ENCODE measurements at places on chromosomes 5 and 9.

DNA sequence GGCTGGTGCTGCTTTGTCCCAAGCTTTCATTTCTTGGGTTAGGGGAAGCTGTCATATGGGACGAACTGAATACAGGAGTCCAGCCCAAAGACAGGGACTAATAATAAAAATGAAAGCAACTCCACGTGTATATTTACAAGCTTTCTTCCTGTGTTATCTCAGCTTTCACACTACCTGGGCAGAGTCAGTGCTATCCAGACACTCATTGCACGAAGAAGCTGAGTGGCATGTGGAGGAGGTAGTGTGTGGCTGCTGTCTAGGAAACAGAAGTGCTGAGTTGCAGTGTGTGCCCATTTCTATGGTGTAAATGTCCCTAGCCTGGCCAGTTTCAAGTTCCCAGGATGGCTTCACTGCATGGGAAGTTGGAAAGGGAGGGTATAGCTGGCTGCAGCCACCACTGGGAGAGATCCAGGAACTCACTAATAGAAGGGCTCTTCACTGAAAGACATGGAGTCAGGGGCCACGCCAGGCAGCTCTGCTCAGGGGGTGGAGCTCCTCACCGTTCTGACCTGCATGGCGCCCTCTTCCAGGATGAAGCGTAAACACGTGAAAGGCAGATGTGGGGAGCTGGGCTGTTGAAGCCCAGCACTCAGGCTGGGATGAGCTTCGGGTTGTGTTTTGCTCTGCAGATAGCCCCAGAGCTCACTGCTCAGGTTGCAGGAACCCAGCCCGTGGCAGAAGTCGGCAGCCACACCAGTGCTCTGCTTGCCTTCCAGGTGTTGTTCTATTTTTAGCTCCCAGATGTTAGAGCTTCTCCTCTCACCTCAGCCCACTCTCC, 116.9 kb downstream of the IRX2 start:
- DNase-seq = no peak

GRCh38 chr5:178069909-178070308, 43.4 kb upstream of the N4BP3 start:
- DNase-seq = no peak

DNA sequence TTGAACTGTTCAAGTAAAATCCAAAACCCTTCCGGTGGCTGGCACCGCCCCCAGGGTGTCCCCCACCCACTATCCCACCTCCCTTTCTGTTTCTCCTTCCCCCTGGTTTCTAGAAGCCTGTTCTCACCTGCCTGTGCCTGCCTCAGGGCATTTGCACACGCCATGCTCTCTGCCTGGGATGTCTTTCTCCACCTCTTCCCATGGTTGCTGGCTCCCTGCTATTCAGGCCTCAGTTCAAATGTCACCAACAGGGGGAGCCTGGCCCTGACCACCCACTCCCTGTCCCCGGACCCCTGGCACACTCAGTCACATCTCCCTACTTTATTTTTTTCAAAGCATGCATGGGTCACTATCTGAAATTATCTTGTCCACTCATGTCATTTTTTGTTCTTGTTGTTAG, 39.9 kb upstream of the EEIG1 start:
- no peak for DNase-seq

GRCh38 chr5:89105836-89106235, 222.9 kb upstream of the MEF2C start:
- DNase-seq = no peak

DNA sequence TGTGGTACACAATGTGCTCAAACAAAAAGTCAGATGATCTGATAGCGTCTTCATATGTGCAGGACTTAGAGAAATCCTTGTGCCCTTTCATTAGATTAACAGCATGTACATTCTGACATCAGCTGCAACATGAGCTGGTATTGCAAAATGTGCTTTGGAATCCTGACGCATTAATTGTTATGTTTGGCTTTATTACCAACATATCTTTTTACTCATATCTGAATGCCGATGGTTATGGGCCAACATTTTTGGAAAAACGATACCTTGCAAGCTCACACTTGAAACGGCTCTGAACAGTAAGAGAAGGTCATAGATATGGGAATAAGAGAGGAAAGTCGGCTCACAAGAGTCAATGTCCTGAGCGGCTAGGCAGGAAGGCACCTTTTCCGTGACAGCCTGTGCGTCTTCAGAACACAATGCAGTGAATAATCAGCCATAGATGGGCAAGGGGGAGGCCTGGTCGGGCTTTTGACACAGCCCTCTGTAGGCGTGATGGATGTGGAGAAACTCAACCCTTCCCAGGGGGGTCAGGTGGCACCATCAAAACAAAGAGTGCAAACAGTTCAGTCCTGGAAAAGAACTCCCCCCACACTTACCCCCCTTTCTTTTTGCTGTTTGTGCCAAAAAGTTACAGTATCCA, 36.4 kb upstream of the GAS1 start:
- no peak for DNase-seq

DNA sequence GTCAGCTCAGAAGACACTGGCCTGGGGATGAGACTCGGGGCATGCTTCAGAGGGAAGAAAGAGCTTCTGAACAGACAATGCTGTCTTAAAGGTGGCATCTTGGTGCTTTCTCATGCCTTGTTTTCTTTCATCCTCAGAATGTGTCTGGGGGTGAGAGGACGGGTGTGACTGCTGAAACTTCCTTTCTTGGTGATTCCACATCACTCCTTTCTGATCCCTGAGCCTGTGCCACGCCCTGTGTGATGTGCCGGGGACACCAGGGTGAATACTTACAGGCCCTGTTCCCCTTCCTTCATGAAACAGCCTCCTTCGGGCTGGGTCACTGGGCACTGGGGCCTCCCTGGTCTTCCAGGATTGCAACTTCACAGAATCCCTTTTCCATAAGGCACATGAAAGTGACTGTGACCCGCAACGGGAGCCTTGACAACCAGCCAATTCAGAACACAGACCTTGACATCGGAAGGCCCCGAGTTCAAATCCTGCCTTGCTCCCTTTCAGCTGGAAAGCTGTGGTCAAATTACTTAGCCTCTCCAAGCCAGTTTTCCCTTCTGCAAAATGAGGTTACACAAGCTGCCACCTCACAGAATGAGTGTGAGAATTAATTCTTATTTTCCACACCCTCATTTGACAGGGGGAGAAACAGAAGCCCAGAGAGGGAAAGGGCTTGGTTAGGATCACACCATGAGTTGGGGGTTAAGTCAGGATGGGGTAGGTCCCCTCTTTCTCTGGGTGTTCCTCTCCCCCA, 44.1 kb upstream of the IL17B start:
- DNase-seq = no peak

DNA sequence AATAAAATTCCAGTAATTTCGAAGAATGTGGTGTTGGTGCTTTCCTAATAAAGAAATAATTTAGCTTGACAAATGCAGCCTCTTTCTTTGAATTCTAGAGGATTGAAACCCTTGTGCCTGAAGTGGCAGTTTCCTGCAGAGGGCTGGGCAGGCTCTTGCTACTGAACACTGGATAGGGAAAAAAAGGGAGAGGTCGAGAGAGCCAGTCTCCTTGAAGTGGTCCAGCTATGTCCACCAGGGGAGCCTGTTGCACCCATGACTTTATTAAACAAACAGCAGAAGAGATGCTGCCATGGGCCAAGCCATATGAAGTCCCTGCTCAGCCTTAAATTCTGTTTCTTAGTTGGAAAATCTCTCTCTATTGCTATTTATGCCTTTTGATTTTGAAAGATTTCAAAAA, 178.4 kb downstream of the SMARCA2 start:
- no peak for DNase-seq

GRCh38 chr9:119078015-119078414, 291.2 kb downstream of the BRINP1 start:
- no peak for DNase-seq

DNA sequence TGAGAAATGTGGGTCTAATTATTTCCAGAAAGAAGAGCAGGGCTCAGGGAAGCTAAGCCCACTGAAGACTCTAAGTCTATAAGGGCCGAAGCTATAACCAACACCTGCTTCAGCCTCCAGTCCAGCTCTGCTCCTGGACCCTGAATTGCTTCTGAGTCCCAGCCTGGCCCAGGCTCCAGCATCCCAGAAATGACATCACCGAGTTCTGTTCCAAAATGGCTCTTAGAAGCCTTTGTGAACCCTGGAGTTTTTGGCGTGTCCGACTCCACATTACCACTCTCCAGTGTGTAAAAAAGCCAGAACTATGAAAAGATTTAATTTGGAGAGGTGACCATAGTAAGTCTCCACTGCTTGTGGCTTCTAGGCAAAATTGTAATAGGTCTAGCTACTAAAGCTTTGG, 289.9 kb downstream of the SLIT3 start:
- no peak for DNase-seq

- no peak for DNase-seq
Measured at GRCh38 chr5:179314606-179315355, 30.5 kb downstream of the ADAMTS2 start.

DNA sequence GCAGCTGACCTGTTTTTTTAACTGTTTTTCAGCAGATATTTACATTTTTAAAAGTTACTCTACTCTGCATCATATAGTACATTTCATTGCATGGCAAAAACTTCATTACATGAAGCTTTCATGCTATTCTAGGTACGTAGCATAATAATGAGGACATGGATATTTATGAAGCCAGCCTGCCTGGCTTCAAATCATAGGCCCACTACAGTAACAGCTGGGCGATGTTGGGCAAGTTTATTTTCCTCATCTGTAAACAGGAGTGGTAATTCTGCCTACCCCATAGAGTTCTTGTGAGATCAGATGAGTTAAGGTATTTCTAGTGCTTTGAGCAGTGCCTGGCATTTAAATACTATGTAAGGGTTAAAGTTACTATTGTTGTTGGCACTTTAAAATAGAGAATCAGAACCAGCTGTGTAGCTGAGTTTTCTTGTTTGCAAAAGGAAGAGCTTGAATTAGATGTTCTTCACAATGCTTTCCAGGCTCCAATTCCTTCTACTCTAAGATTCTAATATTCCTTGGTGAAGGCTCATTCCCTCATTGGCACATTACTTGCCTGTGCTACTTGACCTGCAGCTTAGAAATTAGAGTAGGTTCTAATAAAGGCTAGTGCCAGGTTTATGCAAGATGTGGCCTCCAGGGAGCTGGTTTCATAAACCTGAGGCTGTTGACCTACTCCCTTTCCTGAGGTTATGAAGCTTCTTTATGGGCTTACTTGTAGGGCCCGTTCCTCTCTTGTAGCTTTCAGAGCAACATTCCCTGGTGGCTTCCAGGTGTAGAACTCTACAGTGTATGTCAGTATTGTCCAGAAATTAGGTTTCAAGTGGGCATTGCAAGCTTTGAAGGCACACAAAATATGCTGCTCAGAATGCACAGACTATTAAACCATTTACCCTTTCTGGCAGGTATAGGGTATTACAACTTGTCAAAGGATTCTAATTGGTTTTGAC, 14.5 kb downstream of the ANP32B start:
- DNase-seq = no peak

- DNase-seq = no peak
Measured at GRCh38 chr5:5370059-5370774, 52.3 kb upstream of the ICE1 start.

DNA sequence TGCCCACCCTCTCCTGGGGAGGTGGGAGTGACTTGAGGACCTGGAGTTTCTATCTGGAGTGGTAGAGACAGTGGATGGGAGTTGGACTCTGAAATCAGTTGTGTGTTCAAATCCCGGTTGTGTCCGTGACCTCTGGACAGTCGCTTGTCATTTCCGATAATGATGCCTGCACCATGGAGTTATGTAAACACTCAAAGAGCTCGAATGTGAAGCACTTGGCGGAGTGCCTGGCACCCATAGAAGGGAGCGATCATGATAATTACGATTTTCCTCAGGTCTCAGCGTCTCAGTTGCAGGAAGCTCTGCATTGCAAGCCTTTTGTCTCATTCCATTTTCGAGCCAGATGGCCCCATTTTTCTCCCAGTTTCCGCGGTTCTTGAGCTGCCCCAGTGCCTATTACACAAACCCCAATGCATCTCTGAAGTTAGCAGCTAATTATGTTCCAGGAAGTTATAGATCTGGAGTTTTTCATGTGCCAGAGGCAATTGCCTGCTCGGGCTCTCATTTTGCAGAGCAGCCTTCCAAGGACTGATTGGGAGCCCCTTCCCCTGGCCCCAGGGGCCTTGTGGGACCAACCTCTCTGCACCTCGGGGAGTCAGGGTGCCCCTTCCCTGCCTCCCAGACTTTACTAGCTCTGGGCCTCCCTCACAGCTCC, 175.5 kb upstream of the MVB12B start:
- no peak for DNase-seq

- DNase-seq = no peak
Measured at GRCh38 chr9:77663754-77664153, 15.6 kb upstream of the GNA14 start.

GRCh38 chr9:72210522-72210921, 61.3 kb downstream of the GDA start:
- no peak for DNase-seq

- no peak for DNase-seq
Measured at GRCh38 chr9:115524453-115525059, 406.6 kb upstream of the TNC start.

- DNase-seq = no peak
Measured at GRCh38 chr5:112794410-112794809, 56.7 kb downstream of the APC start.

GRCh38 chr5:9841516-9842170, 211.5 kb upstream of the TAS2R1 start:
- DNase-seq = no peak
